ENCODE measurements at places on chromosomes 3 and 15. TPM values are rescaled to one million over a fixed set of nuclear protein-coding genes. Genes with fewer than 3 reads are reported as not detected.

DNA sequence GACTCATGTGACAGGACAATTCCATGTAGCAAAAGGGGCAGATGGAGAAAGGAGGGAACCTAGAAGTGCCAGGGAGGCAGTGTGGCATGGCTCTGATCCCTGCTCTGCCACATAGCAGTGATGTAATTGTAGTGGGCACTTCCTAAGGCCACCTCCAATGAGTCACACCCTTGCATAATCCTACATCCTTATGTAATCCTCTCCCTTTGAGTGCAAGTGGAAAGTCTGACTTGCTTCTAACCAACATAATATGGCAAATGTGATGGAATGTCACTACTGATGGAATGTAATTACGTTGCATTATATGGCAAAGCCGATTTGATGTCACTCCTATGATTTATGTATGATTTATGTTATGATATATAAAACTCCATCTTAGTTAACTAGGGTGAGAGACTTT, 72.9 kb upstream of the ATP2C1 start:
- no peak for DNase-seq

GRCh38 chr15:57216288-57216687, 160.0 kb upstream of the CGNL1 start:
- no peak for DNase-seq

GRCh38 chr3:77197408-77197807, 157.5 kb downstream of the ROBO2 start:
- DNase-seq: no peak

DNA sequence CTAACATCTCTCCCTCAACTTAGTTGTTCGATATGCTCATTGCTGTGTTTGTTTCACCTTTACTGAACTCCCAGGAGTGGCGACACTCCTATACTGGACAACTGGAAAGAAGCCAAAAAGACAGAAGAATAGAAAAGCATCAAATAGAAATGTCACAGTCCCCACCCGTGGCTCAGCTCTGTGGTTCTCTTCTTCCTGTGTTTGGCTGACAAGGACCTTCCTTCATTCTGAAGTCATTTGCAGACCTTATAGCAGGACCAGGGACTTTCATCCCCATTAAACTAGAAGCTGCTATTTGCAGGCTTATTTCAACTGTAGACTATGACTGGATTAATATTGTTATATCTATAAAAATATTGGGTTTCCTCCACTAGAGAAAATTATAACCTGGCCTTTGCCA, 125.9 kb downstream of the NECTIN3 start:
- no peak for DNase-seq

DNA sequence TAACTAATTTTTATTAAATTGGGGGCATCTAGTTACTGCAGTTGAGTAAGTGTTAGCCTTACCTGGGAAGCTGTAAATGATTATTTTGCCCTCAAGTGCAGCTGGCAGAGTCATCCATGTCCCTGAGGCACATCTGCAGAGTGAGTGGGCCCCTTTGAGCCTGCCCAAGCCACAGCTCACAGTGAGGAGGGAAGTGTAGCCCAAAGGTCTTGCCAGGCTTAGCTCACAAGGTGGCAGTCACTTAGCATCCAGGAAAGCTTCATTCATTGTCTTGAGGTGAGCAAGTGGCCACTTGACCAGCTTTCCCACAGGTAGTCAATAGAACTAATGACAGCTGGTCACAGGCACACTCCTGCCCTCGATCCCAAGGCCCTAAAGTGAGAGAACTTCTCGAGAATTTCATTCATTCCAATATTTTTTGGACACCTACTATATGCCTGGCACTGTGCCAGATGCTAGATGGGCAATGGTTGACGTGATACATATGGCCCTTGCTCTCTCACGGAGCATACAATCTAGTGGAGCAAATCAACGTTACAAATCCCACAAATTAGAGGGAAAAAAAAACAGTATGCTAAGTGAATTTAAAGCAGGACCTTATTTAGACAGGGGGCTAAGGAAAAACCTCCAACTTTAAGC, 163.3 kb upstream of the IL12A start:
- no peak for DNase-seq

GRCh38 chr3:174199696-174200095, 659.4 kb upstream of the NAALADL2 start:
- no peak for DNase-seq

DNA sequence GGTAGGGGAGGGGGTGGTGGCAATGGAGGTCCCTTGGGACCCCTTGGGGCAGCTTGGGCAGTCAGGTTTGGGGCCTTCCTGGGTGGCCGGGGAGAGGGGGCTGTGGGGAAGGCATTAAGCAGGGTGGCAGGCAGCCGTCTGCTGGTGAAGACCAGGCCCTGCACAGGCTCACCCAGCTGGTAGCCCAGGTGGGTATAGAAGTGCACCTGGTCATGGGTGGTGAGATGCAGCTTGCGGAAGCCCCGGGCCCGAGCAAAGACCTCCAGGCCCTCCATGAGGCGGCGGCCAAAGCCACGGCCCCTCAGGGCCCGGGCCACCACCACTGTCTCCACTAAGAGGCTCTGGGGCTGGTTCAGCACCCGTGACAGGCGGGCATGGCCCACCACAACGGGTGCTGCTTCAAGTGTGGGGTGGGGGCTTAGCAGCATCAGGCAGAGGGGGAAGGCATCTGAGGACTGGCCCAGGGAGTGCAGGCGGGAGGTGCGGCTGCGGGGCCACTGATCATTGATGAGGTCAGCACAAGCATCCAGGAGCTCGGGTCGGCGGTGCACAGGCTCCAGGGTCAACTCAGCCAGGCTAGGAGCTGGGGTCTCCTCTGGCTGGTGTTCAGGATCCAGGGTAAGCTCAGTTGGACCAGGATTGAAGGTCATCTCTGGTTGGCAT, 2.4 kb downstream of the HYAL3 start:
- DNase-seq: no peak

GRCh38 chr3:40930131-40930538, 269.2 kb upstream of the CTNNB1 start:
- DNase-seq: no peak

DNA sequence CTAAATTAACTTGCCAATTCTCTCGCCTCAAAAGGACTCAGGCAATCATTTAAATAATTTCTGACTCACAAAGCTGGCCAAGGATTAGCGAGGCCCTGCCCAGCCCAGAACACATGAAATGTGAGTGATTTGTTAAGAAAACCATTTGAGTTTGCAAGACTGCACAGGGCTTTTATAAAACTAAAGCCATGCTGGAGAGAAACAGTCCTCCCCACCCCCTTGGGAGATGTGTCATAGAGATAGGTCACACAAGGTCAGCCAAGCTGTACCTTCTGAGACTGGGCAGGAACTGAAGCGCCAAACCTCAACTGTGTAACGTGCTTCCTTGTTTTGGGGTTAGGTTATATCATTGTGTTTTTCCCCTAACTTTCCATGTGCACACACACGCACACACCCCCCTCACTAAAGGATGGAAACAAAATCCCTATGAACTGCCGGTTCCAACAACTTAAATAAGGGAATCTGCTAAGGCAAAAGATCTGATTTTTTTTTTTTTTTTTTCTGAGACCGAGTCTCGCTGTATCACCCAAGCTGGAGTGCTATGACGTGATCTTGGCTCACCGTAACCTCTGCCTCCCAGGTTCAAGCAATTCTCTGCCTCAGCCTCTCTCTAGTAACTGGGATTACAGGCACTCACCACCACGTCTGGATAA, 8.1 kb downstream of the SPATA12 start:
- no peak for DNase-seq

DNA sequence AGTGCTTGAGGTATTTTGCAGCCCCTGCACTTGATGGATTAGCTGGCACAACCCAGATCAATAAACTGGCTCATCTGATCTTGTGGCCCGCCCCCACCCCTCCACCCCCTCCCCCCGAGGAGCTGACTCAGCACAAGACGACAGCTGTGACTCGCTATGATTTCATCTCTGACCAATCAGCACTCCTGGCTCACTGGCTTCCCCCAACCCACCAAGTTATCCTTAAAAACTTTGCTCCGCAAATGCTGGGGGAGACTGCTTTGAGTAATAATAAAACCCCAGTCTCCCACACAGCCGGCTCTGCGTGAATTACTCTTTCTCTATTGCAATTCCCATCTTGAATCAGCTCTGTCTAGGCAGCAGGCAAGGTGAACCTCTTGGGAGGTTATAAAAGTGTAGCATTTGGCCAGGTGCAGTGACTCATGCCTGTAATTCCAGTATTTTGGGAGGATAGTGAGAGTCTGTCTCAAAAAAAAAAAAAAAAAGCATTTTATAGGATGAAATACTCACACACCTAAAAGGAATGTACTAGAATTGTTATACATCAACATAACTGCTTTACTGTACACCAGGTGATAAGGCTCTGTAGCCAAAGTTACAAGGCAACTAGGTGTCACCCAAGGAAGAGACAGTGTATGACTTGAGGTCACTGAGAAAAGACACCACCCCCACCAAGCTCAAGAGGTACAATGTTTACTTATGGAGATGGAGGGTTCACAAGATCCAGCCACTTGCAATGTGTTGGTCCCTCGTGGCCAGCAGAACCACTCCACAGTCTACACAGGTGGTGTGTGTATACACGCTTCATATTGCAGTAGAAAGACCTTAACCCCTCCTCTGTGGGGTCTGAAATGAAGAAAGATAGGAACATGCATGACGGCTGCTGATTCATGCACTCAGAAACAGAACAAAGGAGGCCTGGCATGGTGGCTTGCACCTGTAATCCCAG, 8.6 kb downstream of the ZNF445 start:
- no peak for DNase-seq

GRCh38 chr3:11631820-11632219, 11.9 kb downstream of the VGLL4 start:
- no peak for DNase-seq

DNA sequence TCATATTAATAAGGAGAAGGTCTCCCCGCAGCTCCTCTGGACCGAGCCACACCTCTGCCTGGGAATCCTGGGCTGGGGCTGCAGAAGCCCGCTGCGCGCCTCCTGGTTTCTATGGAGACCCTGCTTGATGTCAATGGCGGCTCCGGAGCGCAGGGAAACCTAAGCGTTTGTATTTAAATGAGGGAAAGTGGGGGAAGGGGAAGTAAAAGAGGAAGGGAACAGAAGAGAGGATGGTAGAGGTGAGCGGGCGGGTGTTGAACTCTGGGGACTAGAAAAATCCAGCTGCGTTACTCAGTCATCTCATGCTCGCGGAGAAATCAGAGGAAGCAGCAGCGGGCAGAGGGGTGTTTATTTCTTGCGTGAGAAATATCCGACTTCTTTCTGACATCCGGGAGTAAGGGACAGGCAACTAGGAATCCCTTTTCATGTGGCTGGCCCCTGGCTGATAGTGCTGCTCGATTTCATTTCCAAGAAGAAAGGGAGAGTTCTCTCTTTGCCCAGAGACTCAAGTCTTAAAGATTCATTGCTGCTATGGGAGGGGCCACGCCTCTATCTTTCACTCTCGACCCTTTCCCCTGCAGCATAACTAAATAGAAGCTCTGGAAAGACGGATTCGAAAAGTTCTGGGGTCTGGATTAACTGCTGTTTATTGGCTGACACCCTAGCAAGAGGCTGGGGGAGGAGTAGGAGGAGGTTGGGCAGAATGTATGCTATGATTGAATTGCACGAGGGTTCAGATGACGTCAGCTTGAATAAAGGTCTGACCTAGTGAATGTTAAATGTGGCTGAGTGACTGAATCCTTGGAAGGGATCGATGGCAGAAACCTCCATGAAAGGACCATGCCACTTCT, 110.5 kb upstream of the GAP43 start:
- DNase-seq: no peak

DNA sequence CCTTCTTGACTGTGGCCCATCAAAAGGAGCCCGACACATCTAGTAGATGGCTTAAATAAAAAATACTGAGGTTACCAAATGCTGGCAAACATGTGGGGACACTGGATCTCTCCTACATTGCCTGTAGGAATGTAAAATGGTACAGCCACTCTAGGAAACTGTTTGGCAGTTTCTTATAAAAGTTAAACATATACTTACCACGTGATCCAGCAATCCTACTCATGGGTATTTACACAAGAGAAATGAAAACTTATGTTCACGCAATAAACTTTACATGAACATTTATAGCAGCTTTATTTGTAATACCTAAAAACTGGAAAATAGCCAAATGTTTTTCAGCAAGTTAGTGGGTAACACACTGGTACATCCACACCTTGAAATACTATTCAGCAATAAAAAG, 9.1 kb downstream of the ZBTB38 start:
- no peak for DNase-seq

DNA sequence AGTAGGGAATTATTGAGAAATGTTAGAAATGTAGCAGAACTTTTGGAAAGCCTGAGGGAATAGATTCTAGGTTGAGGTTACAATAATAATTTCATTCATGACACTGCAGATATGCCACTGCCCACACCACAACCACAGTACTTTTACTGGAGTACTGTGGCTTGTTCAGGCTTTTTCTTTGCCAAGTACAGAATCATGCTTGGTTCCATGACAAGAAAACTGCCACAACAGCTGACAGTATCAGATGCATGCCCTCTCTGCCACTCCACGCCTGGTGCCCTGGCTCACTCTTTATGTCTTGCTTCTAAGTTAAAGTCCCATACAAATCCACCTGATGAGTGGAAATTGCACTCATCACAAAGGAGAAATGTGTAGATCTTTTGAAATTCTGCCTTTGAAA, 398.6 kb downstream of the ZIC1 start:
- no peak for DNase-seq

- no peak for DNase-seq
These were observed 37.2 kb downstream of the DPH3 start for GRCh38 chr3:16227566-16227965.

METTL6 gene
- total RNA-seq: 19.3 TPM

IL5RA gene
- total RNA-seq: 0.64 TPM

MUC4 gene
- not detected for total RNA-seq

Data from activated naive CD8-positive, alpha-beta T cell treated with anti-CD3 and anti-CD28 coated beads, Interleukin-2, amount 10 ng/mL, durations not matched to agents 7 days and 5 days (primary cell).